ENCODE measurements at places on chromosomes 7 and 10.

- no peaks in the 10 kb centered on the region for H3K4me1 ChIP-seq
- H3K27me3 ChIP-seq = peaks cover 2% of the 10 kb centered on the region
- no peak overlapping the region for H3K27ac ChIP-seq
- H3K36me3 ChIP-seq = no peaks in the 10 kb centered on the region
- DNase-seq = no peak
- no peak overlapping the region for H3K4me3 ChIP-seq
These were observed 141.0 kb downstream of the PRKAG2 start for GRCh38 chr7:151735851-151736402.

DNA sequence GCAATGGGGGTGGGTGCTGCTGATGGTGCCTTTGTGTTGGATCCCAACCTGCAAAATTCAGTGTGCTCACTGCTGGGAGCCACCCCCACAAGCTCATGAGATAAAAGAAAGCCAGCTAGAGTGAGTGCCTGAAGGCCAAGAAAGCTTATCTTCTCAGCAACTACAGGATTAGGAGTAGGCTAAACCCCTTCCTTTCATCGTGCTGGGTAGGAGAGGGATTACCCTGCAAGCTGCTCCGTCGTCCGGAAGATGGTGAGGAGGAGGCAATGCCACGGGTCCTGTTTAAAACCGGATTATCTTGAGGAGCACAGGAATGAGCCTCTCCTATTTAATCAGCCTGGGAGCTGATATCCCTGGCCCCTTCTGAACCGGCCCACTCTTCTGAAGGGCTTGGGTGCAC lies 258.0 kb downstream of the GALNT17 start:
- H3K36me3 ChIP-seq = no peaks in the 10 kb centered on the region
- no peaks in the 10 kb centered on the region for H3K4me1 ChIP-seq
- no peak overlapping the region for H3K27ac ChIP-seq
- no peak overlapping the region for H3K4me3 ChIP-seq
- DNase-seq = no peak
- no peaks in the 10 kb centered on the region for H3K27me3 ChIP-seq

DNA sequence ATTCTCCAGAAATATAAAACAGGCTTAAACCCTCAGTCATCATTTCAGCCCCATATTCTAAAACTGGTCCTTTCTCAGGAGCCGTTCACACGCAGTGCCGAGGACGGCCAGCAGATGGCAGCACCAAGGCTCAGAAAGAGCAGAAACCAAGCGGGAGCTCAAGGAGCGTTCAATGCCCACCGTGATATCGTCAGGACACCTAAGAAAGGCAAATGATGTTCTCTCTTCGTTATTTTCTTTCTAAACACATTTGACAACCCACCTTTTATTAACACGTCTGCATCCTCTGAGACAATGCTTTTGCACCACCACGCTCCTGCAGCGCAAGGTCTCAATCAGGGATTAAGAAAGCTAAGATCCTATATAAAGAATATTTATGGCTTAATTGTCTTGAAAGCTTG lies 45.7 kb upstream of the RBM33 start:
- H3K4me1 ChIP-seq = peaks cover 10% of the 10 kb centered on the region
- H3K36me3 ChIP-seq = no peaks in the 10 kb centered on the region
- H3K4me3 ChIP-seq = no peak overlapping the region
- peak; percentile 69 for DNase-seq
- H3K27me3 ChIP-seq = peaks cover 29% of the 10 kb centered on the region
- H3K27ac ChIP-seq = no peak overlapping the region

DNA sequence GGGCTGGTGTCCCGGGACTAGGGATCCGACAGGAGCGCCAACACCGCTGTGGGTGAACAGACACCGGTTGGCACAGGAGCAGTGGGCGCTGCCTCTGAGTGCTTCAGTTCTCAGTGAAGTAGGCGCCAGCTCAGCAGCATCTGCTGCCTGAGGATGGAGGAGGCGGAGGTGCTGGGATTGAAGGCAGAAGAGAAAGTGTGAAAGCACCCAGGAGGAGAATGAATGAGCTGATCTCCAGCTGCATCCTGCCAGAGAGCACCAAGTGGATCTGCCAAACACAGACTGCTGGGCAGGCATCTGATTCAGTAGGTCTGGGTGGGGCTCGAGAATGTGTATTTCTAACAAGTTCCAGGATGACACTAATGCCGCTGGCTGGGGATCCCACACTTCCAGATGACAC lies 74.5 kb downstream of the LANCL2 start:
- no peak for DNase-seq
- no peaks in the 10 kb centered on the region for H3K27me3 ChIP-seq
- H3K27ac ChIP-seq = no peak overlapping the region

- H3K4me1 ChIP-seq = peaks cover 21% of the 10 kb centered on the region
- H3K4me3 ChIP-seq = no peak overlapping the region
- no peaks in the 10 kb centered on the region for H3K27me3 ChIP-seq
- H3K36me3 ChIP-seq = no peaks in the 10 kb centered on the region
- no peak overlapping the region for H3K27ac ChIP-seq
These were observed 228.7 kb upstream of the KLF6 start for GRCh38 chr10:4013651-4014121.

- no peak overlapping the region for H3K27ac ChIP-seq
- H3K27me3 ChIP-seq = no peaks in the 10 kb centered on the region
- H3K36me3 ChIP-seq = peaks cover 38% of the 10 kb centered on the region
- no peak overlapping the region for H3K4me3 ChIP-seq
These were observed 12.6 kb downstream of the BAZ1B start for GRCh38 chr7:73509463-73509862.

- H3K4me1 ChIP-seq = no peaks in the 10 kb centered on the region
- H3K4me3 ChIP-seq = no peak overlapping the region
- no peaks in the 10 kb centered on the region for H3K27me3 ChIP-seq
- H3K36me3 ChIP-seq = no peaks in the 10 kb centered on the region
- H3K27ac ChIP-seq = no peak overlapping the region
- DNase-seq = no peak
These were observed 96.9 kb upstream of the FGFR2 start for GRCh38 chr10:121694966-121695643.

DNA sequence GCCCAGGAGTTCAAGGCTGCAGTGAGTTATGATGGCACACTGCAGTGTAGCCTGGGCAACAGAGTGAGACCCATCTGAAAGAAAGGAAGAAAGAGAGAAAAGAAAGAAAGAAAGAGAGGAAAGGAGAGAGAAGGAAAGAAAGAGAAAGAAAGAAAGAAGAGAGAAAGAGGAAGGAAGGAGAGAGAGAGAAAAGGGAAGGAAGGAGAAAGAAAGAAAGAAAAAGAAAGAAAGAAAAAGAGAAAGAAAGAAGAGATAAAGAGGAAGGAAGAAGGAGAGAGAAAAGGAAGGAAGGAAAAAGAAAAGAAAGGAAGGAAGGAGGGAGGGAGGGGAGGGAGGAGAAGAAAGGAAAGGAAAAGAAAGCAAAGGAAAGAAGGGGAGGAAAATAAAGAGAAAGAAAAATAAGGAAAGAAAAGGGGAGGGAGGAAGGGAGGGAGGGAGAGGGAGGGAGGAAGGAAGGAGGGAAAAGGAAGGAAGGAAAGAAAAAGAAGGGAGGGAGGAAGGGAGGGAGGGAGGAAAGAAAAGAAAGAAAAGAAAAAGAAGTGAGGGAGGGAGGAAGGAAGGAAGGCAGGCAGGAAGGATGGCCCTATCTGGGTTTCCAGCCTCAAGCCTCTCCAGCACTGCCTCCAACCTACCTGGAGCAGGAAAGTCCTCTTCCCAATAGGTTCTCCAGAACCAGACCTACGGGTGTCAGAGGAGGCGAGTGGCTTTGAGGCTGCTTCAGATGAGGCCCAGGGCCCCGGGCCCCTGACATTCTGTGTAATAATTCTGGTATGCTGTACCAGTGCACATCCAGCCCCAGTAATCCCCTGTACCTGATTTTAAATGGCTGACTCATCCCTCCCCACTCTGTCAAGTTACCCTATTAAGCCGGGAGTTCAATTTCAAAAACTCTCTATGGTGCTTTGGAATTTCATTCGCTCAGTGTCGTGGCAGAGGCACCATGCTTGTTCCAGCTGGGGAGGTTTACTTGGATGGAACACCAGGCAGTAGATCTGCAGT lies 6.8 kb upstream of the PARD3 start:
- DNase-seq = no peak
- no peaks in the 10 kb centered on the region for H3K36me3 ChIP-seq
- H3K4me3 ChIP-seq = no peak overlapping the region
- no peak overlapping the region for H3K27ac ChIP-seq
- no peaks in the 10 kb centered on the region for H3K4me1 ChIP-seq

GRCh38 chr7:148912758-148913541 lies 28.9 kb upstream of the EZH2 start:
- H3K27ac ChIP-seq = peak overlapping the region; percentile 94
- H3K4me1 ChIP-seq = peaks cover 64% of the 10 kb centered on the region
- H3K36me3 ChIP-seq = peaks cover 2% of the 10 kb centered on the region
- peak overlapping the region; percentile 65 for H3K4me3 ChIP-seq

DNA sequence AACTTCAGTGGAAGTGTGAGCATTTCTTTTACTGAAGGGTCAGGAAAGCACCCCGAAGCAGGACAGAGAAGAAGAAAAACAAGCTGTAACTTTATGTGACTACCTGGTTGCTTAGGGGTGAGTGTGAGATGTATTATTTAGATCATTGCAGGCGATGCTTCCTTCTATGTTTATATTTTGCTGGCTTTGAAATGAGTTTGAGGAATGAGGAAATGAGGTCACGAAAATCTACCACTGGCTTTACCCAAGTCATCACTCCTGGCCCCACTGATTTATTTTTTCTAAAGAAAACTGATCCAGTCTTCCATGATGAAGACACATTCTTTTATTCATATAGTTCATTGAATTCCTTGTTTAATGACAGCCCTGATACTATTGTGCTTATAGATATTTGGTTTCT lies 716.6 kb upstream of the FZD8 start:
- no peak overlapping the region for H3K4me3 ChIP-seq
- no peaks in the 10 kb centered on the region for H3K36me3 ChIP-seq
- DNase-seq = no peak
- H3K27me3 ChIP-seq = no peaks in the 10 kb centered on the region
- H3K27ac ChIP-seq = no peak overlapping the region

- H3K27ac ChIP-seq = peak overlapping the region; percentile 68
- peak; percentile 26 for DNase-seq
- H3K4me1 ChIP-seq = peaks cover 69% of the 10 kb centered on the region
- peaks cover 66% of the 10 kb centered on the region for H3K36me3 ChIP-seq
These were observed 252.6 kb downstream of the CELF2 start for GRCh38 chr10:11270135-11270857.

DNA sequence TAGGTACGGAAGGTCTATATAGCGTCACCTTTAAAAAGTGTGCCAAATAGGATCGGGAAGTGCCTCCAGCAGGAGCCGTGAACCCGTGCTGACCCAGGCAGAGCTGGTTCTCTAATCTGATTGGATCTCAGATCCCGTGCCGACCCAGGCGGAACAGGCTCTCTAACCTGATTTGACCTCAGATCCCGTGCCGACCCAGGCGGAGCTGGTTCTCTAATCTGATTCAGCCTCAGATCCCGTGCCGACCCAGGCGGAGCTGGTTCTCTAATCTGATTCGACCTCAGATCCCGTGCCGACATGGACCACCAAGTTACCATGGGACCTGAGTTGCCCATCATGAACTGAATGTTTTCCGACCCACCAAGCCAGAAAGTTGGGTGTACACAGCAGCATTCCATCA lies 463.9 kb downstream of the PTPRN2 start:
- H3K4me1 ChIP-seq = no peaks in the 10 kb centered on the region
- no peaks in the 10 kb centered on the region for H3K27me3 ChIP-seq
- H3K27ac ChIP-seq = no peak overlapping the region

- H3K27ac ChIP-seq = no peak overlapping the region
- H3K4me1 ChIP-seq = no peaks in the 10 kb centered on the region
- no peak overlapping the region for H3K4me3 ChIP-seq
- H3K27me3 ChIP-seq = peaks cover 5% of the 10 kb centered on the region
- no peak for DNase-seq
These were observed 105.2 kb downstream of the FANK1 start for GRCh38 chr10:126001576-126001975.

DNA sequence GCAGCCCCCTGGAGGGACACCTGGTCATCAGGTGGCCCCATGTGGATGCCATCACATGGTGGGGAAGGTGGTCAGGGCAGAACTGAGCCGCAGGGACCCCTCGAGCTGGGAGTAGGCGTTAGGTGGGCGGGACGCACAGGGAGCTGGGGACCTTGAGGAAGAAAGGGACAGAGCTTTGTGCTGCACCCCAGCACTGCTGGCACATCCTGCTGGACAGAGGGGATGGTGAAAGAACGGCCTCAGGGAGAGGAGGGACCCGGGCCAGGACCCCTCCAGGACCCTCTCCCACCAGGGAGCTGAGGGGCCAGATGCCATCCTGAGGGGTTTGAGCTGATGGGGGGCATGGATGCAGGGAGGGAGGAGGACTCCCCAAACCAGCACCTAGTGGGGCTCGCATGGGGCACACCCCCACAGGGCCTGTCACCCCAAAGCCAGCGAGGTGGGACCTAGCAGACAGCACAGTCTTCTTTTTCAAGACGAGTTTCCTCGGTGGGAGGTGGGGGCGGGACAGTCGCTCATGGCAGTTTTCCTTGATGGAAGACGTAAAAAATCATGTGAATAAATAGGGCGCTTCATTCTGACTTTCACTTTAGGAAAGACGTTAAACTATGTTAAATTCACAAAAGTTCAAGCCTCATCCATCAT lies 43.3 kb downstream of the STK32C start:
- H3K27ac ChIP-seq = no peak overlapping the region
- peaks cover 2% of the 10 kb centered on the region for H3K27me3 ChIP-seq
- H3K4me1 ChIP-seq = no peaks in the 10 kb centered on the region
- no peak for DNase-seq

GRCh38 chr10:133207627-133208026 lies 22.4 kb upstream of the UTF1 start:
- DNase-seq = no peak
- no peak overlapping the region for H3K27ac ChIP-seq
- no peaks in the 10 kb centered on the region for H3K4me1 ChIP-seq
- H3K4me3 ChIP-seq = no peak overlapping the region
- H3K36me3 ChIP-seq = no peaks in the 10 kb centered on the region

- H3K36me3 ChIP-seq = no peaks in the 10 kb centered on the region
- H3K4me1 ChIP-seq = no peaks in the 10 kb centered on the region
- H3K27me3 ChIP-seq = peaks cover 2% of the 10 kb centered on the region
- H3K4me3 ChIP-seq = no peak overlapping the region
These were observed 121.0 kb upstream of the FAM171A1 start for GRCh38 chr10:15491856-15492642.

DNA sequence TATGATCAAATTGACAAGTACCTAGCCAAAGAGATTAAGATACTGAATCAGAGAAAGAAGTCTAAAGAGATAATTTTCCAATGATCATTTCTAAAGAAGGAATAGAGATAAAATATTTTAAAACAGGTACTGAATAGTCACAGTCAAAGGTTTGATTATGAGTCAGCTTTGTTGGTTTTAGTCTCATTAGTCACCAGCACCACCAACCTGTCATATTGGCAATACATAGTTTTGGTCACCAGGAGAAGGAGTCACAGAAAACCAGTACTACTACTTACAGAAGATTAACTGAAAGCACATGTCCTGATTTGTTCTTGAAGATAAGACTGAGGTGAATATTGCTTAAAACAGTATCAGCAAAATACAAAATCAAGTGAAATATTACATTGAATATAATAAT lies 34.6 kb downstream of the ZEB1 start:
- H3K27ac ChIP-seq = peak overlapping the region; percentile 85
- H3K4me1 ChIP-seq = peaks cover 37% of the 10 kb centered on the region
- no peaks in the 10 kb centered on the region for H3K27me3 ChIP-seq
- no peak overlapping the region for H3K4me3 ChIP-seq
- no peak for DNase-seq

All from activated T-helper 1 cell treated with anti-CD3 and anti-CD28 coated beads, Interleukin-12 subunit alpha, Interleukin-12 subunit beta, Interleukin-2, Interleukin-4 antibody, amounts not matched to agents 30 ng/mL and 10 ng/mL and 1 ng/mL, durations not matched to agents 14 hours and 24 hours and 36 hours (primary cell).